ENCODE measurements at places on chromosomes 2 and 18. TPM values are rescaled to one million over a fixed set of nuclear protein-coding genes. Genes with fewer than 3 reads are reported as not detected.

SCYGR4 gene
- not detected for total RNA-seq

GRCh38 chr2:100524331-100524730 is 38.5 kb upstream of the PDCL3 start:
- no peaks in the 10 kb centered on the region for H3K4me1 ChIP-seq
- DNase-seq = no peak
- H3K27me3 ChIP-seq = peaks cover 76% of the 10 kb centered on the region
- no peaks in the 10 kb centered on the region for H3K36me3 ChIP-seq
- H3K4me3 ChIP-seq = no peak overlapping the region

- peak overlapping the region; percentile 18 for H3K27ac ChIP-seq
- peaks cover 9% of the 10 kb centered on the region for H3K4me1 ChIP-seq
- no peaks in the 10 kb centered on the region for H3K27me3 ChIP-seq
- no peaks in the 10 kb centered on the region for H3K36me3 ChIP-seq
- H3K4me3 ChIP-seq = peak overlapping the region; percentile 49
Observed at GRCh38 chr2:181393472-181393871, 63.7 kb upstream of the ITGA4 start.

ADRA2B gene
- total RNA-seq = 0.55 TPM

DNA sequence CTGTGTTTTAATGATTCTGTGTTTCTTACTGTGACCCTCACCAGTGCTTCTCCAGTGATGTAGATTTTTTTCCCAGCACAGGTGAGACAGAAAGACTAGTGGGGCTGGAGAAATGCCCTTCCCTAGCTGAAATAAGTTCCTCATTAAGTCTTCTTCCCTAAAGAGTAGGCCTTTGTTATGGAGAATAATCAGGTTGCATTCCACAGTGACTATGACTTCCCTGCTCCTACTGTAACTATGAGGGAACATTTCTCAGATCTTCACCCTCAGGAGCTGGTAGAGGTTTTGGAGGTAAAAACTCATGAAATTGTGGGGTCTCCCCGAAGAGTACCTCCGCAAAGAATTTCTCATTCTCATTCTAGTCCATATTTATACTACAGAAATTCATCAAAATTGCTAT is 286.2 kb downstream of the GRB14 start:
- DNase-seq = no peak
- H3K36me3 ChIP-seq = no peaks in the 10 kb centered on the region
- H3K27ac ChIP-seq = no peak overlapping the region
- H3K4me3 ChIP-seq = no peak overlapping the region
- no peaks in the 10 kb centered on the region for H3K27me3 ChIP-seq

SERPINB12 gene
- not detected for total RNA-seq

DNA sequence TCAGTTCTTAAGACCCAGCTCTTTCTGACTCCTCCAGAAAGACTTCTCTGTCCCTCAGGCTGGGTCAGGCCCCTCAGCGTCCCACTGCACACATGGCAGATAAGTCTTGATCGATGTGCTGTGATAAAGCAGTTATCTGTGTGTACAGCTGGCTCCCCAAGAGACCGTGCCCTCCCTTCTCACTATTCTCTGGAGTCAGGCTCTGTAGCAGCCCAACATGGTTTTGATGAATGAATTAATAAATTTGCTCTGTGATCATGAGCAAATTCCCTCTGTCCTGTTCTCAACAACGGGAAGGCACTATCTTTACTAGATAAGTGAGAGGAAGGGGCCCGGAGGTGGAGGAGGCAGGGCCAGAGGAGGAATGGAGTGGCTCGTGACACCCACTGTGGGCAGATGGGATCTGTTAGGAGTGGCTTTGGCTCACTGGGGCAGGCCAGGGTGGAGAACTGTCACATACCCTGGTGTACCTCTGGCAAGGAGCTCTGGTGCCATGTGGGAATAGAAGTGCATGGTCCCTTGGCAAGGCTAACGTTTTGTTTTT is 48.3 kb downstream of the ZFP36L2 start:
- H3K27me3 ChIP-seq = no peaks in the 10 kb centered on the region
- H3K27ac ChIP-seq = peak overlapping the region; percentile 88
- H3K4me3 ChIP-seq = peak overlapping the region; percentile 33

DNA sequence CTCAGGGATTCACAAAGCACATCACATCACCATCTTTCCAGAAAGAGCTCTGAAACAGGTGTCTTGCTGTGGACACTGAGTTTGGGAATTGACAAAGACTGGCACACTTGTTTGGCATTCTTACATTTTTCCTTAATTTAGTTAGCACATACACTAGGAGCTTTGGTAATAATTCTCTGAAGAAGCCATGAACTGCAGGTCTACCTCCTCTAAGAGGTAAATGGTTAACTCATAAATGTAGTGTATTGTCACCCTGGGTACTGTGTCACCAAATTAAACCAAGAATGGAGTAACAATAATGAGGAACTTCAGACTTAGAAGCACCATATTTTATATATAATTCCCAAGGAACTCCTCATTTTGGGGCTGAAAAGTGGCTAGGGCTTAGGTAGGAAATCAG is 22.6 kb downstream of the EIF4E2 start:
- peaks cover 6% of the 10 kb centered on the region for H3K36me3 ChIP-seq
- H3K27me3 ChIP-seq = no peaks in the 10 kb centered on the region
- H3K4me1 ChIP-seq = no peaks in the 10 kb centered on the region
- H3K27ac ChIP-seq = no peak overlapping the region
- no peak overlapping the region for H3K4me3 ChIP-seq
- no peak for DNase-seq

DSC1 gene
- 0.09 TPM for total RNA-seq
